ENCODE measurements at places on chromosomes 7 and 10.

- DNase-seq, result no peak
Observed at GRCh38 chr7:156440456-156440855, 200.1 kb upstream of the RNF32 start.

DNA sequence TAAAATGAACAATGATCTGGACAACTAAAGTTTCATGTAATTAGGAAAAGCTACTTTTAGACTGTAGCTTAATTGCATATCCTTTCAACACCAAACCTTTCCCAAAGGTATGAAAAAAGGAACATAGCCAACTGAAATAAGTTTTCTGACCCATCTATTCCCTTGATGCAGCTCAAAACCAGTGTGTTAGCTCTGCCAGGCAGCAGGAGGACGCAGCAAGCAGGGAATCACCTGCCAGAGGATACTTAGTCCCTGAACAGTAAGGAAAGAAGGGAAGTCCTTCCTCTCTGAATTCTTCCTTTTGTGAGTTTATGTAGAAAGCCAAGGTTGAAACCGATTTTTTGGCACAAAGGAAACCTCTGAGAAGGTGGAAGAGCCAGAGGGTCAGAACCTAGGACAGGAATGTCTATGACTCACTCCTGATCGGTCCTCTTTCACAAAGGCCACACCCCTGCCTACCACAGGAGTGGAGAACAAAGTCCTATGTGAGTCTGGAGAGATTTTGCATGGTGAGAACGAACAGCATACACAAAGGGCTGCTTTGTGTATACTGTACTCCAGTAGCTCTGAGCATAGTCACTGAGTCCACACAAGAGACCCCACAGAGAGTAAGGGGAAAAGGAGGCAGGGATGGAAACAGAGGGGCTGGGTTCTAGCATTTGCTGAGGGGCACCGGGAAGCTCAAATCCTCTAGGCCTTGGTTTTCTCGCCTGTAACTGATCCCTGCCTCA is 68.8 kb upstream of the GSDME start:
- no peak for DNase-seq

- DNase-seq, result no peak
Observed at GRCh38 chr7:96723622-96724021, 14.0 kb upstream of the SEM1 start.

DNA sequence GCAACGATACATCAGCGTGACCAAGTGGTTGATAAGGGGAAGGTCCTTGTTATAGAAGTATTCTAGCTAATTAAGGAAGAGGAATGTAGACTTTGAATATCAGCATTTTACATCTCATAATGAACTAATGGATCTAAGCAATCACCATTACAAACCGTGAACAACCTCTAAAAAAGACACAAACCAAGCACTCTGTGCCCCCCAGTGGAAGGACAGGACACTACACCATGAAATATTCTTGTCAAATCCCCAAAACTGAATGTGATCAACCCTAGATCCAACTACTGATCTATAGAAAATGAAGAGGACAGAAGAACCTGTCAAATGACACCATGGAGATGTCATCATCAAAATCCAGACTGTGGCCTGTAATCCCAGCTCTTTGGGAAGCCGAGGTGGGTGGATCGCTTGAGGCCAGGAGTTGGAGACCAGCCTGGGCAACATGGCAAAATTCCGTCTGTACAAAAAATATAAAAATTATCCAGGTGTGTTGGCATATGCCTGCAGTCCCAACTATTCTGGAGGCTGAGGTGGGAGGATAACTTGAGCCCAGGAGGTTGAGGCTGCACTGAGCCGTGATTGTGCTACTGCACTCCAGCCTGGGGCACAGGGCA is 111.3 kb upstream of the CARD11 start:
- DNase-seq, result peak; percentile 47

DNA sequence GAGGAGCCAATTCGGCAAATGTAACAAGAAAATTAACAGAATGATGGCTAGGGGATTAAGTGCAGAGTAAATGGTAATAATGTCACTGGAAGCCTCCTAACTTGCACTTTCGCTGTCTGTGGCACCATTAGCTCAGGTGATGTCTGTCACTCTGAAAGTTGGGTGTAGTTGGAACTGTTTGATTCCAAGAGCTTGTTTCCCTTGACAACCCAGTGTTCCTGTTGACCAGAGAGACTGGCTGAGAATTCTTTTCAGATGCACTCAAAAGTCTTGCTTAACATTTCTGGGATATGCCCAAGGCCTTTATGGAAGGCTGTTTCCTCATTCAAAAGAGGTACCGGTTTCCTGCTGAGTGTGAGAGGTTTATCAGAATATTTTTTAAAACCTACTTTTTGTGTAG is 49.6 kb downstream of the PLPP4 start:
- no peak for DNase-seq

- no peak for DNase-seq
Observed at GRCh38 chr7:25180946-25181345, 47.3 kb downstream of the NPVF start.

DNA sequence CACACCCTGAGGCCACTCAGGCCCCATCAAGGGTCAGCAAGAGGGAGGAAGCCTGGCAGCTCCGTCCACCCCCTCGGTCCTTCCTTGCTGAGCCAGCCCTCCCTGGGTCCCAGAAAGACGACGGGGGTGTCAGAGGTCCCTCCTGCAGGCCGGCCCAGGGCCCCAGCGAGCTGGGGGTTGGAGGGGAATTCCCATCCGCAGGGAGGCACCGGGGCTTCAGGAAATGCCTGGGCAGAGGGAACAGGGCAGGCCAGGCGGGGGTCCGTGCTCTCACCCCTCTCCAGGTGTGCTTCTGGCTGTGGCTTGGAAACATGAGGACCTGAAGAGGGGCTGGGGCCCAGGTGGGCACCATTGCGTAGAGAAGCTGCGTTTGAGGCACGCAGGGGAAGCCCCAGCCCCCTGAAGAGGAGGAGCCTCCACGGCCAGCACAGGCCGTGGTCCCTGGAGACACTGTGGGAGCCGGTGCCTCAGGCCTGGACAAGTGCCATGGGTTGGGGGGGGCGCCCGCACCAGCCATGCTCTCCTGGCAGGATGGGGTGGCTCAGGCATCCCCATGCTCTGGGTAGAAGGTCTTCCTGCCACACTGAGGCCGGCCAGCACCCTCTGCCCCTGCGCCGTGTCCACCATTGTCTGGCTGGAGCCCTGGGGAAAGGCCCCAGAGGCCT is 66.7 kb downstream of the PDGFA start:
- no peak for DNase-seq

DNA sequence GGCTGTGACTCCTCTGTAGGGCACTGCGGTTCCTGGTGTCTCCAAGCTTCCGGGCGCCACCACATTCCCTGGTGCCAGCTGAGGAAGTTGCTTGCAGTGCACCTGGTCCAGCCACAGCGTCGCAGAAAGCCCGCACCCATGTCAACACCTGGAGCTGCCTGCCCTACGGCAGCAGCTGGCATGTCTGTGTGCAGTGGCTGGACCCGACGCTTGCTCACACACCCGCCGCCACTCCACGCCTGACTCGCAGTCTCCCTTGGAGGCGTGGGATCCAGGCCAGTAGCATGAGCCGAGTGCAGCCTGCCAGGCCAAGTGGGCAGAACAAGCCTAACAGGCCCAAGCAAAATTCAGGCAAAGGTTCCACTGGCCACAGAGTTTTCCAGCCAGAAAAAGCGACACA is 118.1 kb upstream of the PHF14 start:
- DNase-seq, result no peak

DNA sequence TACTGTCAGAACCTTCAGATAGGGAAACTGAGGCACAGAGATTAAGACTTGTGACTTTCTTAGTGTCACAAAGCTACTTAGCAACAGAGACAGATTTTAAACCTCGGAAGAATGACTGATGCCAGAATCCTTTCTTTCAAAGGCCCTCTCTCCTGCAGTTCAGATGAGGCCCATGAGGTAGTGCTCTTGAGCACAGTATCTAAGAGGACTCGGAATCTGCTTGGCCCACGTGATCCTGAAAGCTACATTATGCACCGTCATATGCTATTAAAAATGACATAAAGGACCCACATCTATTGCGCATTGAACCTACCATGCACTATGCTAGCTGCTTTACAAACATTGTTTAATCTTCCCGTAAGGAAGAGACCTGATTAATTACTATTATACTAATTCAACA is 355.9 kb downstream of the SFMBT2 start:
- DNase-seq, result no peak

GRCh38 chr7:19202599-19202998 is 57.4 kb upstream of the FERD3L start:
- no peak for DNase-seq

GRCh38 chr7:8436965-8437364 is 3.6 kb downstream of the NXPH1 start:
- DNase-seq, result no peak

- DNase-seq, result no peak
Observed at GRCh38 chr10:625333-625696, 64.2 kb downstream of the DIP2C start.

DNA sequence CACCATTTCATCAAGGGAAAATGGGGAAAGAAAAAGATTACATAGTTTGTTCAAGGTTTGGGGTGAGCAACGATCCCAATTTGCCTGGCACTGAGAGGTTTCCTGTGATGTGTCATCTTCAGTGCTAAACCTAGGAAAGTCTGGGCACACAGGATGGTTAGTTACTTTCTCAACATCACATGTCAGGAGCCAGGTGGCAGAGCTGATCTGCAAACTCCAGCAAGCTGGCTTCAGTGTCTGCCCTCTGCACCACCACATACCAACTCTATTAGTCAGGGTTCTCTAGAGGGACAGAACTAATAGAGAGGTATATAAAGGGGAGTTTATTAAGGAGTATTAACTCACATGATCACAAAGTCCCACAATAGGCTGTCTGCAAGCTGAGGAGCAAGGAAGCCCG is 11.3 kb downstream of the ADAM12 start:
- DNase-seq, result no peak

DNA sequence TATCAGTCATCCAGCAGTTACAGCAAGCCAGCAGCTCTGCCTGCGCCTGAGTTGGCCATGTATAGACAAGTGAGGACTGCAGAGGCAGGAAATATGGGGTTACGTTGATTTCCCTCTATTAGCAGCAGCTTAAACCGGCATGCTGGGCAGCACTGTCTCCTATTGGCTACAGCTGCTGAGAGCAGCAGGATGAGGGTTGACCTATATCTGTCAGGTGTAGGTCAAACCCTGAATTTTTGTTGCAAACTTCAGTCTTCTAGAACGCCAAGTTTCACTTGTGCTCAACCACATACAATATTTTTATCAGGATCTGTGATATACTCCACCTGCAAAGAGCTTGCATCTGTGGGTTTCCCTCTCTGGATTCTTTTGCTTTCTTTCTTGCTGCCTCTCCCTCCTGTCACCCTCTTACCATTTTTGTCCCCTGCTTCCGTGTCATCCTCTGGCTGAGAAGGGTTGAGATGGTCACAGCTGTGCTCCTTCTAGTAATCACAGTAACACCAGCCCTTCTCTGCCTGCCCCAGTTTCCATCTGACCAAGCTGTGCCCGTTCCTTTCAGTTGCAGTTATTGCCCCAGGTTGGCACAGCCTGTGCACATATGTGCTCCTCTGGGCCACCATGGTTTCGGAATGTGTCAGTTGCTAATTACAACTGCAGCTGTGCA is 23.8 kb upstream of the GLCCI1 start:
- DNase-seq, result peak; percentile 28

- peak; percentile 65 for DNase-seq
Observed at GRCh38 chr7:24572997-24573553, at the start of gene PALS2. Gene PALS2, plus strand, starts transcription at chr7:24573452. Its CDS starts 50,216 bp downstream, at chr7:24623668.

DNA sequence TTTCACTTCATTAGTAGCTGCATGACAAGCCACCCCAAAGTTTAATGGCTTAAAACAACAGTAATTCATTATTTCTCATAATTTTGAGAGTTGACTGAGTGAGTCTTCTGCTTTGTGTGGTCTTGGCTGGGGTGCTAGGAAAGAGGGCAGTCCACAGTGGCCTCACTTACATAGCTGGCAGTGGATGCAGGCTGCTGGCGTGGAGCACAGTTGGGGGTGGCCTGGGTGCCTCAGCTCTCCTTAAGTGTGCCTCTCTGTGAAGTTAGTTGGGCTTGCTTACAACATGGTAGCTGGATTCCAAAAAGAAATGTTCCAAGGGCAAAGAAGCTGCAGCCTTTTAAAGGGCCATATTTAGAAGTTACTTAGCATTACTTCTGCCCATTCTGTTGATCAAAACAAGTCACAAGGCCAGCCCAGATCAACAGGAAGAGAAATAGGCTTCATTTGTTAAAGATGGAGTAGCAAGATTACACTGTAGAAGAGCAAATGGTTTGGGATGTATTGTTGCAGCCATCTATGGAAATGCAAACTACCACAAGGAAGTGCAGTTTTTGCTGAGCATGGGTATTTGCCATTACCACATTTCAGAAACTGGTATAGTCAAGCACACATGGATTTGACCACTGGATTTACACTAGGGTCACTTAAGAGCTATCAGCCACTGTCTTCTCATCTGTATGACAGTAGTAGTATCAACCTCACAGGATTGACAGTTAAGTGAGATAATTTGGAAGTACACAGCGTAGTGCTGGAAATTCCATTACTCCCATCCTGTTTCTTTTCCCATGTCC is 33.6 kb downstream of the ZEB1 start:
- DNase-seq, result no peak

DNA sequence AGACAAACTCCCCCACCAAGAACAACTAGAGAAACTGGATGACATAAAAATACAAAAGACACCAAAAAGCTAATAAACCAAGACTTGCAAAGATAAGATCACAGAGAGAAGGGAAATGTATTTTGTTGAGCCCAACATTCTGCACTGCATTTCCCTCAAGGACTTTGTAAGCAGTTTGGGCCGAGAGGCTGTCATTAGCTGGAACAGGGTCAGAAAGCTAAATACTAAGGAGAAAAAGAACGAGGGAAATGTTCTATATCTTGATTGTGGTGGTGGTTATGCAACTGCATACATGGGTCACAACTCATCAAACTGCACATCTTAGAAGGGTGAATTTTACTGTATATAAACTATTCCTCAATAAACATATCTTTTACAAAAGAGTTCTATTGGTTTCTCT is 315.0 kb downstream of the IPMK start:
- no peak for DNase-seq

DNA sequence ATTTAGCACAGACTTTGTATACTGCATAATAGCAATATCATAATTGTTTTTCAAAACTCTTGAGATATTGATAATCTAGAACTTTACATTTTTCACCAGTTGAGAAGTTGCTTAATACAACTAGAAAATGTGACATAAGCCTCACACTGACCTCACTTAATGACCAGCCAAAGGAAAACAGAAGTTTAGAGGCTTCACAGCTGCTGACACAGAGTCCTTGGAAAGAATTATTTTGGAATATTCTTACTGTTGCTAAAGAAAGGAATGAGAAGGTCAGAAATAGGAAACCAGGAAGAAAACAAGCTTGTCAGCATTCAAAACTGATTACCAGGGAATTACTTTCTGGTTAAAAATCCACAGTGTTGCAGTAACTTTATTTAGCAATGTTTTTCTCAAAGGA is 35.5 kb upstream of the WASL start:
- DNase-seq, result no peak

GRCh38 chr10:74652664-74653063 is 173.7 kb upstream of the KAT6B start:
- DNase-seq, result no peak

GRCh38 chr7:12389089-12389700 is 14.5 kb downstream of the VWDE start:
- peak; percentile 4 for DNase-seq

GRCh38 chr10:89952751-89953150 is 251.4 kb downstream of the KIF20B start:
- no peak for DNase-seq
